Foreskin melanocyte (primary cell): ENCODE measurements at places on chromosomes 3 and 15.

DNA sequence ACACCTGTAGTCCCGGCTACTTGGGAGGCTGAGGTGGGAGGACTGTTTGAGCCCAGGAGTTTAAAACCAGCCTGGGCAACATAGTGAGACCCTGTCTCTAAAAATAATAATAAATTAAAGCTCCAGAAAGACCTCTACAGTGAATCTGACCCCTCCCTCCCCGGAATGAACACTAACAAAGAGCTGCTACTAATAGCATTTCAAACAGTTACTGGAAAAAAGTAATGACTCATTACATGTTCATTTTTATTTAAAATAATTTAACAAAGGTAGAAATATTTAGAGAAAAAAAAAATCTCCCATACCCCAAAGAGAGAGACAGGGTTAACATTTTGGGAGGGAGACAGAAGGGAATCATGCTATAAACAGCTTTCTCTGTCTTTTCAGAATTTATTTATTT is 2.2 kb upstream of the UBA3 start:
- no peak for DNase-seq

DNA sequence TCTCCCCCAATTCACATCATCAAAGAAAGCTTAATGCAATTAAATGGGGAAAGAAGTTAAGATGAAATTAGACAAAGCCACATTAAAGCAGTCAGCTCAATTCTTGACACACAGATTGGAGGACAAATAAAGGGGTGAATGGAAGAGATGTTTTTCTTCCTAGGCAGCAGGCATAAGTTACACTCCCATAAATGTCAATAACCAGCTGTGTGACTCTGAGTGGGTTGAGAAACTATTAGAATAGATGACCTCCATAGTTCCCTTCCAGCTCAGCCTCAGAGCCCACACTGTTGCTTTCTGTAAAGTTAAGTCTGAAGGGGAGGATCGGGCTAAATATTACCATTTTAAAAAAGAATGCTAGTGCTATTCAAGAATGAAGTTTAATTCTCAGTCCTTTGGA is 71.0 kb downstream of the THBS1 start:
- DNase-seq, result no peak

DNA sequence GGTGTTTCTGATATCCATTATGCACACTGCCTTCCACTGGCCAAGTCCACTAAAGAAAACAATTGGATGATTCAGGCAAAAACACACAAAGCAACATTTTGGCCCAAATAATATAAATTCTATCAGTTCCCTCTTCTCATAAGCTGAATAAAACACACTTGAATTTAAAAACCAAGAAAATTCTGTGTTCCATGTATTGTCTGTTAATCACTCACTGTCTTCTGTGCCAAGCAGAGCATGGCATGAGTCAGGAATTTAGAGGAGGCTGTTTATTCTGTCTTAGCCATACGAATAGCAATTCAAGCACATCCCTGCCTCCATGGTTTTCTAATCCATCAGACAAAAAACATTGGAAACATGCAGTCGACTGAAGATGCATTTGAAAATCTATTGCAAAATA is 215.6 kb upstream of the UMPS start:
- DNase-seq, result no peak

GRCh38 chr3:99777210-99777549 is 40.5 kb upstream of the CMSS1 start:
- DNase-seq, result no peak

- no peak for DNase-seq
These were observed 9.8 kb downstream of the CTXND1 start for GRCh38 chr15:80242132-80242769.

DNA sequence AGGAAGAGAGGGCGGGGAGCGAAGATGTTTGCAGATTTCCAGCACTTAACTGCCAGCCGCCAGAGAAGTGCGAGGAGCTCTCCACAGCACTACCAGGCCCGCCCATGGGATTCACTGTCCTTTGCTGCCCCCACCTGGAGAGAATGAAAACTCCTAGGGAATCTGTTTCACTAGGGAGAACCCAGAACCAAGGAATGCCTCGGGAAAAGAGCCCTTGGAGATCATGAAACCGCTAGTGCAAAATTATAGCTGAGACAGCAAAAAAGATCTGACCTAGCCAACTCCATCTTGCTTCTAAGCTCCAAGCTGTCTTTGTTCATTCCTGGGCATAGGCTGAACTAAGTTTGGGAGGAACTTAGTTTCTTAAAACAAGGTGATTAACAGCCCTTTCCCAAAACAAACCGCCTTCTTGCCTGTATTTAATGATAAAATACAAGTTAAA is 82.6 kb upstream of the GCNT3 start:
- peak; percentile 81 for DNase-seq

DNA sequence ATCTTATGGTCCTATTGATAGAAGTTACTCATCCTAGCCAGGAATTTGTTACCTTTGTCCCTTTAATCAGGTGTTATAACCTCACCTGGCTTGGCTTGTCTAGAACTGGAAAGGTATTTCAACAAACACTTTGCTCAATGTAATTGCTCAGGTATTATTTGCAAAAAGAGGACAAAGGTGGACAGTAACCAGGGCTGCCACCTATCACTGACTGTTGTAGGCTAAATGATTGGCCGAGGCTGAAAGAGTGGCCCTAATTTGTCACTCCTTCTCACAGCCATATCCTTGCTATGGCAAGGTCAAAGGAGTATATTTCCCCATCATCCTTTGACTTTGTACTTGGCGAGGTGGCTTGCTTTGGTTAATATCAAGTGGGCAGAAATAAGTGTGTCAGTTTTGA is 2.7 kb upstream of the SELENOS start:
- no peak for DNase-seq

- DNase-seq, result no peak
These were observed 2.8 kb upstream of the DNAH1 start for GRCh38 chr3:52313188-52313773.

DNA sequence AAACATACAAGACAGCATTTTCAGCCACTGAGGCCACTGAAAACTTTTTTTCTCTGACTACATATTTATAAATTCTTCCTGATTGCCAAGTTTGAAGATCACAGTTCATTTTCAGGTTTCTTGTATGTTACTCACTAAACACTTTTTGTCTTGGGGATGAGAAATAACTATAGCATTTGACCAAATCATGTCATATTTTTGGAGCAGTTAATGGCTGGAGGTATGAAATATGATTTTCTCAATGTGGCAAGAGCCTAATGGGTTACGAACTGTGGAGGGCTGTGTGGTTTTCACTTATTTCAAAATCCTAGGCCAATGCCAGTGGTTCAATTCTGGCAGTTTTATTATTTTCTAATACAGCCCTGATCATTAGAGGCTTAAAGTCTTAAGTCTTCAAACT is 64.4 kb downstream of the USP13 start:
- DNase-seq, result no peak

GRCh38 chr15:63385911-63386531 is 4.4 kb upstream of the CA12 start:
- DNase-seq, result no peak

GRCh38 chr3:56987238-56987895 is 73.1 kb upstream of the SPATA12 start:
- DNase-seq, result no peak

GRCh38 chr15:59918994-59919951 is 84.8 kb upstream of the FOXB1 start:
- DNase-seq, result no peak

DNA sequence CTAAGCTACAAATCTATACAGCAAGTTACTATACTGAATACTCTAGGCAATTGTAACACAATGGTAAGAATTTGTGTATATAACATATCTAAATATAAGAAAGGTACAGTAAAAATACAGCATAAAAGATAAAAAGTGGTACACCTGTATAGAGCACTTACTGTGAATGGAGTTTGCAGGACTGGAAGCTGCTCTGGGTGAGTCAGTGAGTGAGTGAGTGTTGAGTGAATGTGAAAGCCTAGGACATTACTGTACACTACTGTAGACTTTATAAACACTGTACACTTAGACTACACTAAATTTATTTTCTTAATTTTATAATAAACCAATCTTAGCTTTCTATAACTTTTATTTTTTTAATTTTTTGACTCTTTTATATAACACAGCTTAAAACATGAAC is 123.1 kb downstream of the ZMAT3 start:
- no peak for DNase-seq

DNA sequence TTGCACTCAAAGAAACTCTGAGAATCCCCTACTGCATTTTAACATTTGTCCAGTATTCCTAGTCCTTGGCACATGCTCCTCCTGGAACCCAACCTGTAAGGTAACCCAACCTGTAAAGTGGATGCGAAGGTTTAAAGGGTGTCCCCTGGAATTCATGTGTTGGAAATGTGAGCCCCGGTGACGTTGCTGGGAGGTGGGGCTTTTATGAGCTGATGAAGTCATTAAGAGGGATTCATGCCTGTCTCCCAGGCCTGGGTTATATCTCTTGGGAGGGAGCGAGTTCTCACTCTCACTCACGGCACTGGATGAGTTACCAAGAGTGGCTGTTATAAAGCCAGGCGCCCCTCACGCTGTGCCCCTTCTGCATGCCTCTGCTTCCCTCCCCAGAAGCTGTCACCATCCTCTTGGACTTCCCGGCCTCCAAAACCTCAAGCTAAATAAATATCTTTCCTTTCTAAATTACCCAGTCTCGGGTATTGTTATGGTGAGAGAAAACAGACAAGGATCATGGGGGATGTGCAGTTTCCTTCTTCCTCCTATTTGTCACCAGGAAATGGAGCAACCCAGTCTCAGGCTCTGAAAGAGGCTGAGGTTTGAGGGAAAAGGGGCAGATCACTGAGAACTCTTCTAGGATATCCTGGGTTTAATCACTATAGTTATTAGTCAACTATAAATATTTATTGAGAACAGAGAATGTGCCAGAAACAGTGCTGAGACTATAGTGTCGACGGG is 7.6 kb downstream of the XXYLT1 start:
- no peak for DNase-seq

- DNase-seq, result no peak
These were observed 70.3 kb upstream of the GALNT15 start for GRCh38 chr3:16104156-16104555.

DNA sequence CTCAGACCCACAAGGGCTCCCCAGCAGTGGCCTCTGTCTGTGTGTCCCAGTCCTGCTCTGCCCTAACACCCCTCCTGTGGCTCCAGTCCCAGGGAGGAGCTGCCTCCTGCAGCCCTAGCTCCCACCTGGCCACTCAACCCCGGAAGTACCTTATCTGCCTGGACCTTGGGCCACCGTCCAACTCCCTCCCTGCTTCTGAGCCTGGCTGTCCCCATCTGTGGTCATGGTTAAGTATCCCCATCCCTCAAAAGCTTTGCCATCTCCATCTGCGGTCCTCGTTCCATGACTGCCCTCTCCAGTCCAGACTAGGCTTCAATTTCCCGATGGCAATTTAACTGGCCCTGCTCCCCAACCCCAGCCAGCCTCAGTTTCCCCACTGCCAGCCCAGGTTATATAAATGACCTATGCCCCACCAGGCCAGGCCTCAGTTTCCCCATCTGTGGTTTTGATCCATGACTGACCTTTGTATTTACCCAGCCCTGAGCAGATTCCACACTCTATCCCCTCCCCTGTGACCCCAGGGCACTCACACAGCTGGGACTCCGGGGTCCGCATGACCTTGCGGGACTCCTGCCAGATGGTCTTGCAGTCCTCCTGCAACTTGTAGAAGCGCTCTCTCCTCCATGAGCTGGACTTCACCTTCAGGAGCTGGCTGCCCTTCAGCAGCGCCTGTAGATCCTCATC is 9.6 kb downstream of the PLCD1 start:
- DNase-seq, result no peak

GRCh38 chr3:186414735-186415419 is 52.8 kb upstream of the DGKG start:
- DNase-seq, result no peak

DNA sequence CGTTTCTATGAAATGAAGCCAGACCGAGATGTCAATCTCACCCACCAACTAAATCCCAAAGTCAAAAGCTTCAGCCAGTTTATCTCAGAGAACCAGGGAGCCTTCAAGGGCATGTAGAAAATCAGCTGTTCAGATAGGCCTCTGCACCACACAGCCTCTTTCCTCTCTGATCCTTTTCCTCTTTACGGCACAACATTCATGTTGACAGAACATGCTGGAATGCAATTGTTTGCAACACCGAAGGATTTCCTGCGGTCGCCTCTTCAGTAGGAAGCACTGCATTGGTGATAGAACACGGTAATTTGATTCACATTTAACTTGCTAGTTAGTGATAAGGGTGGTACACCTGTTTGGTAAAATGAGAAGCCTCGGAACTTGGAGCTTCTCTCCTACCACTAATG is 41.9 kb upstream of the TRA2B start:
- no peak for DNase-seq

DNA sequence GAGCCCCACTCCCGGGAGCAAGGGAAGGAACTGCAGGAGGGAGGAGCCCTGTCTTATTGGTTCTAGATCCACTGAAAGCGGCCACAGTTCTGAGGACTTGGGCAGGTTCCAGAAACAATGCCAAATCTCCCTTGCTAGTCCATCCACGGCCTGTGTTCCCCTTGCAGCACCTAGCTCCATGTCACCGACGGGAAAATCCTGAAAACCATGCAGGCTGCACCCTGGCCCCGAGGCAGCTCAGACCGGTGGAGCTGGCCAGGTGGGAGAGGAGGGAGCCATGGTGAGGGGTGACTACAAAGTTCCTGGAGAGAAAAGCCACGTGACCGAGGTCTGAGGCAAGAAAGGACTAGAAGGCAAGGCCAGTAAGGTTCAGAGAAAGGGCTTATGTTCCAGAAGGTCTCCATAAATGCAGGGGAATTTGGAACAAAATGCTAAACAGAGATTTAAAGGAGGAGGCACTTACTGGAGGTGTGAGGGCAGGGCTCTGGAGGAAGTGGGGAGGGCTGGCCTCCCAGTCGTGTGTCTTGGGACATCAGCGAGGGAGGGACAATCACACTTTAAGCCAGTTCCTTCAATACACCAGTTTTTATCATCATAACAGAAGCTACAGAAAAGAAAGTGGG is 5.4 kb downstream of the MGLL start:
- DNase-seq, result no peak

GRCh38 chr3:39028546-39028945 is 23.2 kb downstream of the SCN11A start:
- no peak for DNase-seq

GRCh38 chr3:55718521-55718921 is 231.4 kb upstream of the WNT5A start:
- no peak for DNase-seq

GRCh38 chr3:120688121-120688520 is 6.1 kb upstream of the HGD start:
- no peak for DNase-seq

DNA sequence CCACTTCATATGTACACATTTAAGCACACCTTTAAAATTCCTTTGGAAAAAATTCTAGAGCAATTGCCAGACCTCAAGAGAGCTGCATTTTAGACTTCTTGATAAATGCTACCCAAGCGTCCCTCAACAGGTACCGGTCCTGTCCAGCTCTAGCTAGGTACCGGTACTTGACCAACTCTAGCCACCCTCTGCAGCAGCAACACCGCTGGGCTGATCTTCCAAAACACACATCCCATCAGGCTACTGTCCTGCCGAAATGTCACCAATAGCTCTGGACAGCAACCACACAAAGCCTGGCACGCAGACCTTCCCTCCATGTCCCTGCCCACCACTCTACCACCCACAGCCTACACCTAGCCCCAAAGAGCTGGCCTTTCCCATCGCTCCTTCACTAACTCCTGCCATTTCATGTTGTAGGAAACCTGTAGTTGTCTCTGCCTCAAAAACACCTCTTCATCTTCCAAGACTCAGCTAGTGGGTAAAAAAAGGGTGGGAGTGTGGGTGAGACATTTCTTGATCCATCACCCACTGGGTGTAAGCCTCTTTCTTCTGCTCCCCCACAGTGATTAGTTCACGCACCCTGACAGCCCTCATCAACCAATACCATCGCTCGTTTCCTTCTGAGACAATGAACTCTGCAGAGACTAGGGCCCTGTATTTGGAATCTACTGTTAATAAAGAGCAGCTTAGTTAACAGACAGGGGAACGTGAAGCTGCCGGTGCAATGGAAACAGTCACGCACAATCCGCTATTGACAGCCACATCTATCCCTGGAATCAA is 6.8 kb downstream of the CHSY1 start:
- DNase-seq, result no peak
